Midbrain (tissue), 1 donor: ENCODE measurements at places on chromosomes 3 and 15.

DNA sequence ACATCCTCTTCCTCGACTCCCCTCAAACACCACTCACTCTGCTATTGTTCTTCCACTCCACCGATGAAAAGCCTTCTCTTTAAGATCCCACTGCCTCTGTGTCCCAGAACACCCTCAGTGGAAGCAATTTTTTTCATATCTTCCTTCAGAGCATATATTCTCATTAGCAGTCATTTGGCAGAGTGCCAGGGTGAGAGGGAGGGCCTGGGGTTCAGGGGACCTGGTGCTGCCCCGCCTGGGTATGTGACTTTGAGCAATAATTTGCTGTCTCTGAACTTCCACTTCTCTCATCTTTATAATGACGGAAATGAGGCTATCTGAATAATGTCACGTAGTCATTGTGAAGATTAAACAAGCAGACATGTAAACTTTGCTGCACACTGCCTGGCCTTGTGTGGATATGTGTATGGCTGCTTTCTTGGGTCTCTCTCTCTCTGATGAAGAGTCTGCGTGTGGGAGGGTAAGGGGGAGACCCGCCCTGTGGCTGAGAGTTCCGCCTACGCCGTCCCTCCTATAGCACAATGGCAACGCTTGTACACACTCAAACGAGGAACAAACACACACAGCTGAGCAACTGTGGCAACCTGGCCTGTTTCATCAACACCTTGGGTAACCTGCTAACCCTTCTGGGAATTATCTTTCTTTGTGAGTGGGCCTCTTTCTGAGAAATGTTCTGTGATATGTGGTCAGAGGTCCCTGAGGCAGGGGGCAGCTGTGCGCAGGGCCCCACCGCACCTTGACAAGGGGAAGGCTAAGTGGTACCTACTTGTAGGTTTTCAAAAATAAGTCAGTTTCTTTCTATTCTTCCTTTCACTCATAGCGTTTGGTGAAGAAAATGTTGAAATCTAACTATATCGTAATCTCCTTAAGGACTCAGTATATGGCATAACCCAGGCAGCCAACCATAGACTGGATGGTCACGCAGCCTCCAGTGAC, 369.8 kb downstream of the SV2B start:
- no peak for DNase-seq

- DNase-seq = no peak
Observed at GRCh38 chr3:150286390-150287147, 121.5 kb upstream of the TSC22D2 start.

GRCh38 chr3:152729906-152730305, 105.0 kb upstream of the P2RY1 start:
- no peak for DNase-seq

DNA sequence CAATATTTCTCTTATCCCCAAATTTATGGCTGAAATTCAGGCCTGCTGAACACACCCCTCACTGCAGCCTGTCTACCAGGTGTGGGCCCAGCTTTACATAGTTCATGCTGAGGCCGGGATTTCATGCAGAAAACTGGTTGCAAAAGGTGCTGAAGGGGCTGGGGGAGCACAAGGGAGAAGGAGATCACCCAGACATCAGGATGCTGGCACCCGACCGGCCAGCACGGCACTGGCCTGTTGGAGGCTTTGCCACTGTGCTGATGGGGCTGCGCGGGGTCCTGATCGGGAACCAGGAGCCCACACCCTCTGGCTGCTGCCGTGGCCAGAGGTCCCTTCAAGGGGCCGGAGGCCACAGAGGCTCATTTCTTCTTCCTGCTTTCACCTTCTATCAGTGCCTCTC, 177.9 kb upstream of the C2CD4B start:
- no peak for DNase-seq

- DNase-seq = no peak
Observed at GRCh38 chr3:73404435-73404834, 220.3 kb downstream of the PDZRN3 start.

GRCh38 chr3:13022348-13023234, 50.6 kb downstream of the IQSEC1 start:
- peak; percentile 17 for DNase-seq

DNA sequence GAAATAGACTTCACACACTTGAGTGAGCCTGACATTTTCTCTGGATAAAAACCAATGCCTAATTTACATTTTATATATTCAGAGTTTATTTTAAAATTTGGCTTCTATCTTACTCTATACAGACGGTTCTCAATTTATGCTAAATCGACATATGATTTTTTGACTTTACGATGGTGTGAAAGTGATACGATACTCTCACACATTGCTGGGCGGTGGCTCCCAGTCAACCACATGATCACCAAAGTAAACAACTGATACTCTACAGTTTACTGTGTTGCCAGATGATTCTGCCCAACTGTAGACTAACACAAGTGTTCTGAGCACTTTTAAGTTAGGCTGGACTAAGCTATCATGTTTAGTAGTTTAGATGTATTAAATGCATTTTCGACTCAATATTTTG, 25.1 kb upstream of the GADL1 start:
- DNase-seq = no peak

GRCh38 chr3:149941186-149941585, 29.5 kb downstream of the PFN2 start:
- DNase-seq = no peak

GRCh38 chr3:34886443-34886842, 752.9 kb upstream of the ARPP21 start:
- no peak for DNase-seq

- DNase-seq = peak; percentile 73
Observed at GRCh38 chr3:183766745-183767606, 58.4 kb downstream of the MAP6D1 start.

DNA sequence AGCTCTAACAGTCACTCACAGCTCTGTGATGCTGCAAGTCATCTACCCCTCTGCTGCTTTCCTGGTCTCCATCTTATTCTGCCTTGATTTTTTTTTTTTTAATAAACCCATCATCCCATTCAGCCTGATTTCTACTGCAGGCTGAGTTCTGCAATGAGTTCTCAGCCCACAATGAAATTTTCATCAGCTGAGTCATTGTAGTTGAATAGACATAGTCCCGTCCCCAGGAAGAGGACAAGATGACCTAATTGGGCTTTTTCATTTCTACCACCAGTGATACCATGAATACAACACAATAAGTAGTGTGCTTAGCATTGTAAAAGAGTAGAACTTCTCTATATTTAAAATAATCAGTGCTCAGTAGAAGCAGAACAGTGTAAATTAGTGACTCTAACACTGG, 59.3 kb downstream of the C3orf85 start:
- DNase-seq = no peak

- no peak for DNase-seq
Observed at GRCh38 chr3:169256796-169257522, 406.6 kb downstream of the MECOM start.

GRCh38 chr3:118000219-118000618, 1034.4 kb downstream of the IGSF11 start:
- no peak for DNase-seq

GRCh38 chr15:73910522-73911303, 15.5 kb upstream of the LOXL1 start:
- no peak for DNase-seq

DNA sequence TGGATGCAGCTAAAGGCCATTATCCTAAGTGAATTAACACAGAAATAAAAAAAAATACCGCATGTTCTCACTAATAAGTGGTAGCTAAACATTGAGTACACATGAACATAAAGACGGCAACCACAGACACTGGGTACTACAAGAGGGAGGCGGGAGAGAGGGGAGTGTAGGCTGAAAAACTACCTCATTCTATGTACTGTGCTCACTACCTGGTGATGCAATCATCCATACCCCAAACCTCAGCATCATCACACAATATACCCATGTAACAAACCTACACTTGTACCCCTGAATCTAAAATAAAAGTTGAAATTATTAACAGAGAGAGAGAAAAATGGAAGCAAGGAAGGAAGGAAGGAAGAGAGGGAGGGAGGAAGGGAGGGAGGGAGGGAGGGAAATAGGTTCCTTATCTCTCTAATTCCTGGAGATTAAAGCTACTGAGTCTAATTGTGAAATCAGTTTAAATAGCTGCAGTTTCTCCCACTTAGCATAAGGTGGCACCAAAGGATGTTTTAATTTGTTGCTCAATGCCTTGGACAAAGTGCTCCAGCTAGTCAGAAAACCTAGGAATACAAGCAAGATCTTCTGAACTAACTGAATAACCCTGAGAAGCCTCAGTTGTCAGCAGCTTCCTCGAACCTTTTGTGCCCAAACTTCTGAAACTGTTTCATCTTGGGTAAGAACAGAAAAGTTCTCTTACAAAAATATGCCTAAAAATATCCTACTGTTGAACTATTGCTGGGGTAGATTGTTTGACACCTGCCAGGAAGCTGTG, 79.4 kb upstream of the ATP11B start:
- peak; percentile 57 for DNase-seq

- DNase-seq = no peak
Observed at GRCh38 chr3:6717026-6717943, 143.6 kb upstream of the GRM7 start.

GRCh38 chr3:115099986-115100571, 47.0 kb downstream of the ZBTB20 start:
- DNase-seq = peak; percentile 73

DNA sequence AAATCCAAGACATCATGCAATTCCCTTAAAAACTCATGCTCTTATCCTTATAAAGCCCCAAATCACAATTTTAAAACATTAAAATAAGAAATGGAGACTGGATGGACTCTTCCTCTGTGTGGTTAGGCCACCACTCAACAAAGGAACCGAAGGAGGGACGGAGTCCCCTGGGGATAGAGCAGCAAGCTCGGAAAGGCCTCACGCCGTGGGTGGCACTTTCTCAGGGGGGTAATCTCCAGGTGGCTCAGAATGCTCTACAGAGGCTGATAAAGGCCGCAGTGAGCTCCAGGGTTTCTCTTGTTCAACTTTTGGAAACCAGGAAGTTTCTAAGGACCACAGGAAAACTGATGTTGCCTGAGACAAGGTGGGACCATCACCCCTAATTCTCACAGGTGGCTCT, 23.2 kb downstream of the CCR9 start:
- DNase-seq = no peak

DNA sequence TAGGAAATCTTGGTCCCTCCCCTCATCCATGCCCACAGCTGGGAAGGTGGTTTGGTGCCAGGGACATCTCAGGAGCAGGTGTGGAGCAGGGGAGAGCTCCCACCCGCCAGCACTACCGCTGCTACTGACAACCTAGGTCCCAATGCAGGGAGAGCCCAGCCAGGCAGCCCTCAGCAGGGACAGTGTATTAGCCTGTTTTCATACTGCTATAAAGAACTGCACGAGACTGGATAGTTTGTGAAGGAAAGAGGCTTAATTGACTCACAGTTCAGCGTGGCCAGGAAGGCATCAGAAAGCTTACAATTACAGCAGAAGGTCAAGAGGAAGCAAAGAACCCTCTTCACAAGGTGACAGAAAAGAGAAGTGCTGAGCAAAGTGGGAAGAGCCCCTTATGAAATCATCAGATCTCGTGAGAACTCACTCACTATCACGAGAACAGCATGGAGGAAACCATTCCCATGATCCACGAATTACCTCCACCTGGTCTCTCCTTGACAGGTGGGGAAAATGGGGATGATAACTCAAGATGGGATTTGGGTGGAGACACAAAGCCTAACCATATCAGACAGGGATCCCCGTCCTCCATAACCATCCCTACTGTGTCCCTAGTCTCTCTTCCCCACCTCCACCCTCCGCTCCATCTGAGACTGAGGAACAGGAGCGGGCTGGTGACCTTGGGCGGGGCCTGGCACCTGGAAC, 218.6 kb downstream of the TBC1D2B start:
- no peak for DNase-seq

- DNase-seq = no peak
Observed at GRCh38 chr3:72105306-72105705, 320.4 kb upstream of the PROK2 start.

- DNase-seq = no peak
Observed at GRCh38 chr3:182276512-182276911, 516.8 kb upstream of the ATP11B start.

DNA sequence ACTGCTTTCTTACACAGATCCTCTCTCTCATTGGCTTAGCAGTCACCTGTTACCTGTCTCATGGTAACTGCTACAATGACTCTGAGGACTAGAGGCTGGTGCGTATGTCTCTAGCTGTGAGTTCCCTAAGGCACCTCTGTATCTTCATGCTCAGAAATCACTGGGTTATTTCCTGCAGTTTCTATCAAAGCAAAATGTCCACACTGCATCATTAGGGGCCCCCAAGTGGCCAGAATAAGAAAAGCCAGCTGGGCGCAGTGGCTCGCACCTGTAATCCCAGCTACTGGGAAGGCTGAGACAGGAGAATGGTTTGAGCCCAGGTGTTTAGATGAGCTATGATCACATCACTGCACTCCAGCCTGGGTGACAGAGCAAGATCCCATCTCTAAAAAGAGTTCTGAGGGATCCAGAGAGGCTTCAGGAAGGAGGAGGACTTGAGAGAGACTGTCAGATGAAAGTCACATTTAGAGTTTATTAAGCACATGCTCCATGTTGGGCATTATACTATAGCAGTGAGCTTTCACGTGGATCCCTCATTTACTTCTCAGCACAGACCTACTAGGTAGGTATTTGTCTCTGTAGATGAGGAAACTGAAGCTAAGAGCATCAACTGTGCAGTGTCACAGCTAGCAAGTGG, 2.3 kb upstream of the VPS18 start:
- peak; percentile 48 for DNase-seq

GRCh38 chr15:67110958-67111864, 45.8 kb downstream of the SMAD3 start:
- DNase-seq = no peak

- no peak for DNase-seq
Observed at GRCh38 chr3:95797081-95797480, 1017.3 kb upstream of the EPHA6 start.

GRCh38 chr3:8767667-8768363, 1.6 kb downstream of the OXTR start:
- no peak for DNase-seq

DNA sequence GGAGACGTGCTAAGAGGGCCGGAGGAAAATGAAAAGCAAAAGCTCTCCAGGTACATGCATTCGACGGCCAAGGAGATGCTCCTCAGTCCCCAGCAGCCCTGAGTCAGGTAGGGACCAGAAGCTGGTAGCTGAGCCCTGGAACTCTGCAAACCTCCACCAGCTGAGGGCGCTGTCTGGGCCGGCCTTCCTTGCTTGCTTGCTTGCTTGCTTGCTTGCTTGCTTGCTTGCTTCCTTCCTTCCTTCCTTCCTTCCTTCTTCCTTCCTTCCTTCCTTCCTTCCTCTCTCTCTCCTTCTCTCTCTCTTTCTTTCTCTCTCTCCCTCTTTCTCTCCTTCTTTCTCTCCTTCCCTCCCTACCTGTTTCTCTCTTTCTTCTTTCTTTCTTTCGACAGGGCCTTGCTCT, 94.6 kb upstream of the RASGRF1 start:
- DNase-seq = no peak

DNA sequence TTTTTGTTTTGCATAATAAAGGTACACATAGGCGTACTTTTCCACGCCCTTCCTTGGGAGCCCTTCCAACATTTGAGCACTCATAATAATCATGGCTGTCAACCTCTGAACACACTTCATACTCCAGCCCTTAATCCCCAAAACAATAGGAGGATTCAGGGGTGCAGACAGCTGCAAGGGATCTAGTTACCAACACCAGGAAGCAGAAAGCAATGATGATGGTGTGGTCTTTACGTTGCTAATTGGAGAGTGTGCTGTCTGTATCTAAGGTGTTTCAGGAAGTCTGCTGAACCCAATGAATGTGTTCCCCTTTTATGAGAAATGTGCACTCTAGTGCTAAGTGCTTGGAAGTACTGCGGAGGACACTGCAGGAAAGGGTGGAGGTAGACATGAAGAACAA, 60.3 kb upstream of the PDZRN3 start:
- DNase-seq = no peak
